ENCODE measurements at places on chromosomes 16 and 17.
A peak's percentile ranks its signal among the peaks of the same experiment; 100 is the strongest.

DNA sequence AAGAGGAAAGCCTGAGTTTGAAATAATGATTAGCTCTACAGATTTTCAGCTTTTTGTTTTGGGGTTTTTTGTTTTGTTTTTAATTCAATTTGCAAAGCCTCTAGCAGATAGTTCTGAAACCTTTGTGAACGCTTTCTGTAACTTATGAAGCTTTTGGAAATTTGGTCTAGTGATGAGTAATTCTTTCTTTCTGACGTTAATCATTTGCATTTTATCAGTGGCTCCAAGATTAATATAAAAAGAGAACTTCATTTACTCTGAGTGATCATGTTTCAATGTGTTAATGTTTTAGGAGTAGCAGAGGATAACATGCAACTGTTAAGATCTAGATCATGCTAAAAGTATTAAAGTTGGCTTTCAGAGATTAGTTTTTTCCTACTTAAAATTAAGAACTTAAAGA is 160.3 kb upstream of the TBX2 start:
- DNase-seq: no peak

DNA sequence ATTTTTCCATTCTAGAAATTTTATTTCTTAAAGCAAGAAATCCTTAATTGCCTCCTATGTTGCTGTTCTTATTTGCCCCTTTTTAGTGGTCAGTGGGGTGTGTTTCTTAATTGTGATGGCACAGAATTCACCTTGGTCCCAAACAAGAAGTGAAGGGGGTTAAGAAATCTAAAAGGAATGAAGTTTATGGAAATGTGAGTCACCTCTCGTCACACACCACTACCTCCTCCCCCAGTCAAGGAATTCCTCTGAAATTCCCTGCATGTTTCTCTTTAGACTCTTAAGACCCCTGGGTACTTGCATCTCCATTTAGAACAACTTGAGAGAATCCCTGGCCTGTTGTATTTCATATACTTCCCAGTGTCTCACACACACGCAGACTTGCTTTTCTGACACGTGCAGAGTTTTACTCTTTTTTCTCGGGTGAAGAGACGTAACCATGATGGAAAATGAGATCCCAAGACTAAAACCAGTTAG is 247.4 kb downstream of the PRKCA start:
- no peak for DNase-seq

DNA sequence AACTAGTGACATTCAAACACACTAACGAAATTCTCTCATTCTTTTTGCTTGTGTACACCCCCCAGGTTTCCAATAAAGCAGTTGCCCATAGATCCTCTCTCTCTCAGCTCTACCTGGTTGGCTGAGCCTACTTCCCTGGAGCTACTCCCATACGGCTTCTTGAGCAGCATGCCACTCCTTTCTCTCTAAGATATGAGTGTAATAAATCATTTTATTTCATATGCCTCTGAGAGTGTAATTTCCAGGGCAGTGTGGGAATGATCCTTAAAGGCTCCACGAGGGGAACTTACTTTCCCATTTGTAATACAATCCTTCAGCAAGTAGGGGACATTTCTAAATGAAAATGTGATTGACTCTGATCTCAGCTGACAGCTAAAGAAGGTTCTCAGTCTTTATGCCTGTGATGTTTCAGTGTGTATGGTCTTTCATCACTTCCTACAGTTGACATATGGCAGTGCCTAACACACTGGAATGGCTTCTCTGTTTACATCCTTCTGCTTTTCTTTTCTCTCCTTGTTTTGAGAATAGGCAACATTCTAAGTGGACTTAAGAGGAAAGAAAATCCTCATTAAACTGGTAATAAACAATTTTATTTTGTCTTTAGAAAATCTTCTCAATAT is 1194.3 kb upstream of the CDH8 start:
- DNase-seq: no peak

DNA sequence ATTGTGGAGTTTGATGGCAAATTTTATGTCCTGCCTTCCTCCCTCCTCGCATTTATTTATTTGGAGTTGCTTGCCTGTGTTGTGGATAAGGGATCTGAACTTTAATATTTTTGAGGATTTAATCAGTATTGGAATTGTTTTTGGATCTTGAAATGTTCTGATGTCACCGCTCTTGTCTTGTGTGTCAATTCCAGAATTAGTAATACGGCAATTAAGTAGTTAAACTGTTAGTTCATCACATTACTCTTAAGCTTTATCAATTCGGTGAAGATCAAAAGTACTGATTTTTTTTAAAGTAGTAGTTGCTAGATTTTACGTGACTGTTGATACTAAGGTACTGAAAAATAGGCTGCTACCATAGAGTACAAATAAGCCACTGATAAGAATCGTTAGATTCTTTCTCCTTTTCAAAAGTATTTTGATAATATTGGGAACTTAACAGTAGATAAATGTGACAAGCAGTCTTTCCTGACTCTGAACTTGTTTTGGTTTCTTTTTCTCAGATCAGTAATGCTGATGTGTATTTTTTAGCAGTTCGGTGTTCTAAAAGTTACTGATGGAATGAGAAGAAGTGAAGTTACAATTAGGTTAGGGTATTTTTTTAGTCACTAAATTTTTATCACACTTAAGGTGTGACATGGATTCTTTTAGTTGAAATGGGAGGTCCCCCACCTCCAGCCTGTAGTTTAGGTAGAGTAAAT is 2.0 kb downstream of the RBBP6 start:
- DNase-seq: no peak

DNA sequence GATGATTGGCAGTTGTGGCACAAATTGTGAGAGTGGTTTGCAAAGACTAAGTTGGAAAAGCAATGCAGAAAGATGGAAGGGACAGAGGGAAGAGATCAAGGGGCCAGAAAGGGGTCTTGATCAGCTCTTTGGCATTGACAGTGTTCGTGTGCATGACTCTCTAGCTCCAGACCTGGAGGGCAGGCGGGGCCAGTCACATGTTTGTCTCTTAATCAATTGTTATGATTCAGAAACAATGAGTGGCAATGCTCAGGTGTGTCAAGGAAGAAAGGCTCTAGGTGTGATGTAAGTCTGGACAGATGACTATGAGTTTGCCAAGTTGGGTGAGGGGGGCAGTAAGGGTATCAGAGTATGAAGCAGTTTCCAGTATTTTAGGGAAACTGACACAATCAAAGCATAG is 32.1 kb downstream of the WSB1 start:
- no peak for DNase-seq

DNA sequence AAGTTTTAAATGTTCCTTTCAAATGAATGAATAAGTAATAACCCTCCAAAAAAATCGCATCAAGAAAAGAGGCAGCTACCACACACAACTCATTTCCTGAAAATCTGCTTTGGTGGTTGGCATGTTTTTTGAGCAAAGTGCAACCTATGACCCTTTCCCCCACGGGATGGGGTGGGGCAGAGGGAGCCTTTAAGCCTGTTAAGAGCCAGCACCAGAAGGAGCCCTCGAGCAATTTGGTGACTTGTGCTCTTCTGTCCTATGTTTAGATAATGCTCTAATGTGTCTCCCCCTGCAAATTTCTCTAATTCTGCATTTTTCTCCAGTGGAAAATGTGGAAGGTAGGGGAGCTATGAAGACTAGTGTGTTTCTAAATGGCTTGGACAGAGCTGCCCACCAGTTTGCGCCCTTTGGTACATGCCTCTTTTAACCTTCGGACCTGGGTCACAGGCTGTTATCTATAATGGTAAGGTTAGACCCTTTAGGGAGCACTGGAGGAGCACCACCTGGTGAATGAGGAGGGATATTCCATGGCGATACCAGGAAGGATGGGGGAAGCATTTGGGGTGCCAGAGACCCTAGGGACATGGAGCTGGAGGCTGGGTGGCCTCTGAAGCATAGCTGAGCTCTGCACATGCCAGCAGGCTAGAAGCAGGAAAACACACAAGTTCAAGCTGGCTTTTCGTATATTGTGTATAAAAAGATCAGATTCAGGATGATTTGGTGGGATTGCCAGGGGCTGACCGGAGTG is 1.6 kb downstream of the PYCARD start:
- DNase-seq: no peak

- DNase-seq: peak; percentile 53
These were observed 87.3 kb downstream of the MAP2K6 start for GRCh38 chr17:69501591-69502468.

DNA sequence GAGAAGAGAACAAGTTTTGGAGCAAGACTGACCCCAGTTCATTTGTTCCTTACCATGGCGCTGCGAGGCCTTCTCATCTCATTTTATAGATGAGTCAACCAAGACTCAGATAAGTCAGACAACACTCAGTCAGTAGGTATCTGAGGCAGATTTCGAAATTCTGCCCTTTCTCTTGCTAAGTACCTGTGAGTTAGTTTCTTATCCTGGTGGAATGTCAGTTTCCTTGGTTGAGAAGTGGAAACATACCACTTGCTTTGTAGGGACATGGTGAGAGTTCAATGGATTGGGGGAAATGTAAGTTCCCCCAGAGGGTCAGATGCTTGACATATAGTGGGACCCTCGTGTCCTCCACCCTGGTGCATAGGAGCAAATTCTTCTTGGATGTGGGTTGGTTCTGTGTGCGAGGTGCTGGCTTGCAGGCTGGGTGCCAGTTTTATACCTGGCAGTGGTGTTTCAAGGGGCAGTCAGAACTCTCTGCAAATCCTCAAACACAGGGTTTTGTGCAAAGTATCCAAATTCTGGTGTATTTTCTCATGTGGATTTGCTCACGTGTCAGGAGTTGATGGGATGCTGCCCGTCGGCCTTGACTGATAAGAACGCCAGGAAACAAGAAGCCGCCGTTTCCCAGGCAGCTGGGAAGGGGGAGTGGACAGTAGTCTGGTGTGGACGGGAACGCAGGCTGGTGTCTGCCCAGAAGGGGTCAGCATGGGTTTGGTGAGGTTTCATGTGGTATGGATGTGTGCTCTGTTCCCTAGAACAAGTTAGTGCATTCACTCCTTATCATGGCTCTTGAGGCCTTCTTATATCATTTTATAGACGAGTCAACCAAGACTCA is 61.1 kb upstream of the CIBAR2 start:
- peak; percentile 75 for DNase-seq

DNA sequence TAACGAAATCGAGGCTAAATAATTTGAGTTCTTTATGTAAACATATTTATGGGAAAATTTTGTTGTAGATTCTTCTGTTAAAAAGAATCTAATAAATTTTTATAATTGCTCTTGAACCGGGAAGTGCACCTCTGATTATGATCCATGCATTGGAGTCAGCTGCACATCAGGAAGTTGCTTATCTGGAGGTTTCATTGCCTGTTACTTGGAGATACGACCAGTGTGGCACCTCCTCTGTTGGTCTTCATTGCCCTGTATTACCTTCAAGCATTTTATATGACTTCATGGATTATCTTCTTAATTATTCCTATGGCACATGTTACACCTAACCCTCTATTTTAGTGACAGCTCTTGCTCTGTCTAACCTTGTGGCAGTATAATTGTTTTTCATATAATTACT is 312.6 kb upstream of the TBX2 start:
- no peak for DNase-seq

GRCh38 chr16:14004729-14005315 is 66.3 kb upstream of the MRTFB start:
- no peak for DNase-seq

GRCh38 chr17:2017274-2017941 is 7.7 kb downstream of the RTN4RL1 start:
- DNase-seq: no peak

DNA sequence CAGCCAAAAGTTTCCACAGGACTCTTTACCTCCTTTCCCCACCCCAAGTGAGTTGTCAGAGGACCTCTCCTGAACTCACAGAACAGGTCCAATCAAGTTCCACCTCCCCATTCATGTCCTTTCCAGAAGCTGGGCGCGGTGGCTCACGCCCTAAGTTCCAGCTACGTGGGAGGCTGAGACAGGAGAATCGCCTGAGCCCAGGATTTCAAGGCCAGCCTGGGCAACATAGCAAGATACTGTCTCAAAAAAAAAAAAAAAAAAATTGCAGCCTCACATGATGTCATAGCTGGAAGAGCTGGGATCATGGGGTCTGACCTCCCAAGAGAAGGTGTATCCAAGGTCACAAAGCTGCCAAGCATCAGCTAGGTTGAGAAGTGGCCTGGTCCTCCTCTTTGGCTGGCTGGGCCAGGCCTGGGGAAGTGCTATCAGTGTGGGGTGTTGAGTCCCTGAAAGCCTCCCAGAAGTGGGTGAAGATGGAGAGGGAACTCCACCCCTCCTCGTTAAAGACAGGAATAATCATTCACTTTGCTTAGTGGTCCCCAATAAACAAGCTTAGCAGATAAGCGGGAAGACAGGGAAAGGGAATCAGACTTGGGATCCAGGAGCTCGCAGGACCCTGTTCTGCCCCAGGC is 5.5 kb upstream of the MNT start:
- DNase-seq: no peak

DNA sequence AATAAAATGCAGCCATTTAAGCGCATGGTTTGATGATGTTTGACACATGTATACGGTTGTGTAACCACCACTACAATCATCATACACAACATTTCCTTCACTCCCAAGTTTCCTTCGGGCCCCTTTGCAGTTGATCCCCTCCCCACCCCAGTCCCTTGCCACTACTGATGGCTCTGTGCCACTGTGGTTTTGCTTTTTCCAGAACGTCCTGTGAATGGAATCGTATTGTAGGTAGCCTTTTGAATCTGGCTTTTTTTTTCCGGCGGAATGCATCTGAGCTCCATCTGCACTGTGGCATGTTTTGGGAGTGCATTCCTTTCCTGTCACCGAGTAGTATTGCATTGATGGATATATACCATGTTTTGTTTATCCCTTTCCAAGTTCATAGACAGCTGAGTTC is 15.1 kb upstream of the MAP2K3 start:
- no peak for DNase-seq

- DNase-seq: no peak
These were observed 7.0 kb downstream of the TMC8 start for GRCh38 chr17:78137392-78138203.

GRCh38 chr16:50072730-50073129 is 7.0 kb downstream of the HEATR3 start:
- no peak for DNase-seq

DNA sequence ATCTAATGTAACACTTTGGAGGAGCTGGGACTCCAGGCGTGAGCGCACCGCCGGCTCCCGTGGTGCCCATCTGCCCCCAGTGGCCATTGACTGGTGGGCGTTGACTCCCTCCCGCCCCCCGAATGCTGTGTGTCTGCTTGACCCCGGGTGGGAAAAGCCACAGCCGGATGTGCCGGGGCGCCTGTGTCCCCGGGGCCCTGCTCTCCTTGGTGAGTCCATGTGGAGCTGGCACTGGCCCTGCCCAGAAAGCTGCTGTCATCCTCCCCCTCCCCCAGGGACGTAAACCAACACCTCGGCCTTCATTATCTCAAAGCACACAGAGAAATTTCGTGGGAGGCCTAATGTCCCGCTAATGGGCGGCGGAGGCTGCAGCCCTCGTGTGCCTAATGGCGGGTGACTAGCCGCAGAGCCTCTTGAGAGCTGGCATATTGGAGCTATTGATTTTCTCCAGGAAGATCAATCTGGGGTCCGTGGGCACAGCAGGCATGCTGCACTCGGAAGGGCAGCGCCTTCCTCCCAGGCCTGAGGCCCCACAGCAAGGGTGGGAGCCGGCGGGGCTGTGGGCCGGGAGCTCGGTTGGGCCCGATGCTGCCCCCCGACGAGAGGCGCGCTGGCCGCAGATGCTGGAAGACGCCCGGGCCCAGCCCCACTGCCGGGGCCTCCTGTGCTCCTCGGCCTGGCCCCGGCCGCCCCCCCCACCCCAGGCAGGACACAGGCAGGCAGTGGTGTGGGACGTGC is 4.0 kb upstream of the PERCC1 start:
- no peak for DNase-seq

- DNase-seq: no peak
These were observed 84.2 kb upstream of the LGALS9 start for GRCh38 chr17:27546624-27547300.

GRCh38 chr17:45740553-45741330 is 43.4 kb upstream of the CRHR1 start:
- DNase-seq: peak; percentile 39

Data from HuH-7 (cell line).